Immature natural killer cell (primary cell): ENCODE measurements at places on chromosomes 6 and 20.

- no peak for DNase-seq
Observed at GRCh38 chr20:38049800-38050199, 16.3 kb downstream of the RPRD1B start.

GRCh38 chr6:5638666-5639065 lies 368.1 kb downstream of the NRN1 start:
- no peak for DNase-seq

DNA sequence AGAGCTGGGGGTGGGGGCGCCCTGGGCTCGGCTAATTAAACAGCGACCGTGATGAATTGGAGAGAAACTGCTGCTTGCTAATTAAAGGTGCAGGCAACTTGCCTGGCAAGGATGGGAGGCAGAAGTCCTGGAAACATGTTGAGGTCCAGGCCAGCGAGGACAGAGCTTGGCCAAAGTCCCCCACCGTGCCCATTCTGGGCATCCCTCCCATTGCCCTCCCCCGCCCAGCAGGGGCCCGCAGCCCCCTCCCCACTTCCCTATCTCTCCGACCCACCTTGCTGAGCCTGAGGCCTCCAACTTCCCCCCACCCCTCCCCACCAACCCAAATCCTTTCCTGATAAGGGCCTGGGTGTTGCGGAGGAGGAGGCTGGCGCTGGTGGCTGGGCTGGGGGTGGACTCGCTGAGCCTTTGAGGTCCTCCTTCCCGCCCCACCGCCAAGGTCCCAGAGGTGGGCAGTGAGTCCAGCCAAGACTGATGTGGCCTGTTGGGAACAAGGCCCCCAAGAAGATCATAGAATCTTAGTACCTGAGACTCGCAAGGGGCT lies 23.3 kb downstream of the C20orf203 start:
- DNase-seq: no peak

GRCh38 chr20:43662943-43663655 lies 3.8 kb upstream of the MYBL2 start:
- DNase-seq: no peak

DNA sequence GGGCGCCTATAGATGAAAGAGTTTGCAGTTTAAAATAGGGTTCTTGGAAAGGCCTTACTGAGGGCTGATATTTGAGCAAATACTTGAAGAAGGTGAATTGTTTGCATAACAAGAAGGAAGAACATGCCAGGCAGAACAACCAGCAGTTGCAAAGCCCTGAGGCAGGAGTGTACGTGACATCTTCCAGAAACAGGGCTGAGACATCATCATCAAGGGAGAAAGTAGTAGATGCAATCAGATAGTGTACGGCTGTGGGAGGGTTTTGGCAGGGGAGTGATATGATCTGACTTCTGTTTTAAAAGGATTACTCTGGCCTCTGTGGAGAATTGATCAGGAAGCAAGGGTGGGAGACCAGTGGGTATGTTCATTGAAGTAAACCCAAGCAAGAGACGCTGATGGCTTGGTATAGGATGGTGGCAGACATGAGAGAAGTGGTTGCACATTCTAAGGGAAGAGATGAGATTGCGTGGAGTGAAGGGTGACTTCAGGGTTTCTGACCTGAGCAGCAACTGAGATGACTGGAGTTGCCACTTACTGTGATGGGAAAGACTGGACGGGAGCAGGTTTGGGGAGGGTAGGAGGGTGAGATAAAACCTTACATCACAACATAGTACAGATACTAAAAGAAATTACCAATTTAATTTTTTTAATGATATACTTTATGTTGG lies 28.8 kb downstream of the RIOK1 start:
- no peak for DNase-seq

- no peak for DNase-seq
Observed at GRCh38 chr20:34703424-34704176, 544 bp upstream of the TP53INP2 start.
